ENCODE measurements at places on chromosomes 7 and 10.

DNA sequence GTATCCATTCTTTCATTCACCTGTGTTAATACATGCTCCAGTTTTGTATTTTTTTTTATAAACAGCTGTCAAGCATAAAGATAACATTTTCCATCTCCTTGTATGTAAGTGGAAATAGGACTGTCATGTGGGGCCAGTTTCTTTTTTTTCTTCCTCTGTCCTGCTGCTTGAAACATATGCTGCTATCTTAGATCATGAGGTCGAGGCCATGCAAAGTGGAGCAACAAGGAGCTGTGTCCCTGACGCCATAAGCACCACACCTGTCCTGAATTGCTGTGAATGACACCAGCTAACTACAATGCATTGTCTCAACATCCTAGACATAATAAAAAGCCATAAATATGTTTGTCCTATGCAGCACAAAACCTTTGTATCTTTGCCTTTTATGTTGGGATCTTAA, 37.7 kb upstream of the SLC26A4 start:
- DNase-seq: no peak

- no peak for DNase-seq
Observed at GRCh38 chr7:154929006-154929726, 73.8 kb downstream of the PAXIP1 start.

- no peak for DNase-seq
Observed at GRCh38 chr10:84335516-84335915, 7.1 kb downstream of the CCSER2 start.

DNA sequence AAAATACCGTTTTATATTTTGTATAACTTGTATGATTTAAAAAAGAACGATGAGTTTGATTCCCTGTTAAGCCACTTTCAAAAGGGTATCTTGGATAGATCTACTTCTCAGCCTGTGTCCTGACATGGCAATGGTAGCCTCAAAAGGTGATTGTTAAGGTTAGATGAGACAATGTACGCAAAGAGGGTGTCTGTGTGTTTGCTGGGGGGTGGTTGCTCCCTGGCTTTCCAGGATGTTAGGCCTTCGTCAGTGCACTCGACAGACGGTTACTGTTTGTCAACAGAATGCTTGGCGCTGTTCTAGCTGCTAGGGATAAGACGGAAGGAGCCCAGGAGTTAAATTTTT, 90.3 kb downstream of the NEURL1 start:
- DNase-seq: no peak

DNA sequence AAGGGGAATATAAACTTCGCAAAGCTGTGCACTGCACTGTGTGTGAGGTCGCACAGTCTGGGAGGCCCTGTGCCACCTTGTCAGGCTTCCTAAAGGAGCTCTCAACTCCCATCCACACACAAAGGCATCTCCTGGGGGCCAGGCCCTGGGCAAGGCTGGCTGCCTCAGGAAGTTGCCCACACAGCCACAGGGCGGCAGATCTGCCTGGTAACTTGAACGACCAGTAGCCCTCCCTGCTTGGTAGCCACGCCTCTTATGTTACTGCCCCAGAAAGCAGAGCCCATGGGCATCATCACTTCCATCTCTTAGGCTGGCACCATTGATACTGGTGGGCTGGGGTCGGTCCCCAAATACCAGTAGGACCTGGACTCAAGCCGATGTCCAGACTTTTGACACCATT, 82.8 kb downstream of the HECW1 start:
- no peak for DNase-seq

- DNase-seq: no peak
Observed at GRCh38 chr10:23436983-23437382, 1.9 kb upstream of the OTUD1 start.

GRCh38 chr10:70593513-70593890, 9.0 kb downstream of the PRF1 start:
- DNase-seq: no peak

DNA sequence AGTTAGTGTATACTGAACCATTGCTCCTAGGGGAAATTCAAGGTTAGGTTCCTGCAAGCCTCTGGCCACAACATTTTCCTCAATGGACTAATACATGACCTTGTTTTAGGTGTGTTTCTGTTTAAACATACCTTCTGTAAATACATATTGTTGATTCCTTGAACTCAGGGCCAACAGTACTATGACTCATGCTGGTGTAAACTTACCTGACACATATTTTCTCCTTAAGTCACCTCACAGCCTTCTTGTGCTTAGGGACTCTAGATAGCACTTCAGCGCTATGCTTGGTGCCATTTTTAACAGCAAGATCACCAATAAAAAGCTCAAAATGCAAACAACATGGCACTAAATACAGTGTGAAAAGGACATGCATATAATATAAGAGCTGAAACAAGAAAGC, 176.4 kb downstream of the TAX1BP1 start:
- DNase-seq: no peak

DNA sequence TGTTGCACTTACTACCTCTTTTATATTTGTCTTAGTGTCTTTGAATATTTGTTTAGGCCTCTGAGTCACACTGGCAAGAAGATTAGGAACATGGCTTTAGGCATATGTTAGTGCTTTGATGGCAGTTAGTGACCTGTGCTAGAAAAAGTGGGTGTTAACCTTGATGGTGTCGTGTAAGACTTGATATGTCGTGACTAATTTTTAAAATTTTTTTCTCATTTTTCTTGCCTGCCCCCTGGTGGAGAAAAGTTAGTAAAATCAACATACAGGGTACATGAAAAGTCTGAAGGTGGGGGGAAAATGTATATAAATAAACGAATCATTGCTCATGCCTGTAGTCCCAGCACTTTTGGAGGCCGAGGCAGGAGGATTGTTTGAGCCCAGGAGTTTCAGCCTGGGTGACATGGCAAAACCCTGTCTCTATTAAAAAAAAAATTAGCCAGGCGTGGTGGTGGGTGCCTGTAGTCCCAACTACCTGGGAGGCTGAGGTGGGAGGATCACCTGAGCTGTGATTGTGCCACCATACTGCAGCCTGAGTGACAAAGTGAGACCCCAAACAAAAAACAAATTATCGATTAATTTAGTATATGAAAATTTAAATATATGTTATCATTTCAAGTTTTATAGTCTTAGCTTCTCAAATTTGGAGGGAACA, 44.6 kb downstream of the TAX1BP1 start:
- DNase-seq: no peak

DNA sequence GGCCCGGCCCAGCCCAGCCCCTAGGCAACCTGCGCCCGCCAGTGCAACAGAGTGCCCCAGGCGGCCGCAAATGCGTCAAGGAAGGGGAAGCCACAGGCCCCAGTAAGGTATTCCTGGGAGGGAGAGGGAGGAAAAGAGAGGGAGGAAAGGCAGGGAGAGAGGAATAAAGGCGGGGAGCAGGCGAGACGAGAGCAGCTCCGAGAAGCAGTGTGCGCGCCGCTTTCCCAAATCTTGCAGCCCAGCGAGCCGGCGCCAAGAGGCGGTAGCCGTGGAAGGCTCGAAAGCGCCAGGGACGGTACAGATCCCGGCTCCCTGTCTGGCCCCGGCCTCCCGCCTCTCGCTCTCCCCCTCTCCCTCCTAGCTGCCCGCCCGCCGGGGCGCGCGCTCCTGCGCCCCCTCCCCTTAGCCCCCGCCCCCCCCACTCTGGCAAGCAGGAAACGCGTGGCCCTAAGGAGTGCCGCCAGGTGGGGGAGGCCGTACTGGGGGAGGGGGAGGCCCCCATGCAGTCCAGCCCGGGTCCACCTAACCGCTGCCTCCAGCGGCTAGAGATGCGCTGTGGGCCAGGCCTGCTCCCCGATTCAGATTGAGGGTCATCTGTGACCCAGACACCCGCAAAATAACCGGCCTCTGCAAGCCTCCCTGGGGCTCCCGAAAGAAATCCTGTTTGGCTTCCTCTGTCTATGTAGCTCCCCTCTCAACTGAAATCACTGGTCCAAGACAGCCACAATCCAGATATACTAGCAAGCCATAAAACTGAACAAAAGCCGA, 4.3 kb downstream of the HOXA10 start:
- no peak for DNase-seq

GRCh38 chr7:139758388-139758787, 19.4 kb downstream of the HIPK2 start:
- no peak for DNase-seq

- DNase-seq: peak; percentile 15
Observed at GRCh38 chr10:6200734-6201515, 1.8 kb upstream of the PFKFB3 start.

DNA sequence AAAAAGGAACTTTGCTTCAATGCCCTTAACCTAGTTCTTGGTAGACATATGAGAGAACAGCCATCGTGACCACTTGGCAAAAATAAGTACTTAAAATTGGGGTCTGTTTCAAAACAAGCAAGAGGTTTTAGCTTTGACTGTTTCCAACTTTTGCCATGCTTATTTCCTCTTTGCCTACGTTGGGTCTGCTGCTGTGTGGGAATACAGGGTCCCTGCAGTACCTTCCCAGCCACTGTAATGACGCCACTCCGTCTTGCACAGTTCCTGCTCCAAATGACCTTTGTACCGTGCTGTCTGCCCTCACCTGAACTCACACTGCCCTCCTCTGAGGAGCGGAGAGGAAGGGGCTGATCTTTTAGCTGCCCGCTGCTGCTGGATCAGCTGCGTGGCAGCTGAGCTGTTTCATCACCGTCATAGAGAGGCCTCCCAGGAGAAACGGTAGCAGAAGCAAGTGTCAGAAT, 133.1 kb downstream of the MAPK8 start:
- no peak for DNase-seq

DNA sequence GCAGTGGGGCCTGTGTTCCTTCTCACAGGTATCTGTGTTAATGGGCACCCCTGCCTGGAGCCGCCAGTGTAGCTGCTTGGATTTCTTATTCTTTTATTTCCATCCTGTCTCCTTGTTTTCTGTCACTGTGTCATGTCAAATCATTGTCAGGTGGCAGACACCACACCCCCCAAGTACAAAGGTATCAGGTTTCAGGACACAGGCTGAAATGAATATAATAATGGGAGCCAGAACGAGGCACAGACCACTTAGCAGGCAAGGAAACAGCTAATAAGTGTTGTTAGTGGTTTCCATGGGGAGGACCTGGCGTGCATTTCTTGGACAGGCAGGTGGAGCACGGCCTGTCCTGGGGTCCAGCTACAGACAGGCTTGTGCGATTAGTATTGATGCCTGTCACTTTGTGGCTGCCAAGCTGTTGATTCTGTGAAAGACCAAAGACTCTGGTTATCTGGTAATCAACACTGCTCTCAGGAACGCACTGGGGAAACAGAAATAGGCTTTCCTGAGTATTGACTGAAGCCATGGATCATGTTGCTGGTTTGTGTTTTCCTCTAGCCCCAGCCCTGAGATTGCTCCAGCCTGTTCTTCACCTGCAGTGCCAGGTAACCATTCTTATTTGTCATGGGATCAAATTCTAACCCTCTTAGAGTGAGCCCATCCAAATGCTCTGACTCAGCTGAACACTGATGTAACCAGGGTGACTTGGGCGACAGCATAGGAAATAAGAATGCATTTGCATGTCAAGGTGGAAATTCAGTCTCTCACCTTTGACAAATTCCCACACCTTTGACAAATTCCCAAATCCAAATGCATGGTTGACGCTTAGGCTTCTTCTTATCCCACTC, 1002.0 kb downstream of the LRMDA start:
- no peak for DNase-seq

Measured in stimulated activated CD4-positive, alpha-beta T cell treated with anti-CD3 and anti-CD28 coated beads, Interleukin-4, amount 100 ng/mL, for 4 hours (primary cell).